GM12864 (cell line): ENCODE measurements at places on chromosomes 3 and 15.

DNA sequence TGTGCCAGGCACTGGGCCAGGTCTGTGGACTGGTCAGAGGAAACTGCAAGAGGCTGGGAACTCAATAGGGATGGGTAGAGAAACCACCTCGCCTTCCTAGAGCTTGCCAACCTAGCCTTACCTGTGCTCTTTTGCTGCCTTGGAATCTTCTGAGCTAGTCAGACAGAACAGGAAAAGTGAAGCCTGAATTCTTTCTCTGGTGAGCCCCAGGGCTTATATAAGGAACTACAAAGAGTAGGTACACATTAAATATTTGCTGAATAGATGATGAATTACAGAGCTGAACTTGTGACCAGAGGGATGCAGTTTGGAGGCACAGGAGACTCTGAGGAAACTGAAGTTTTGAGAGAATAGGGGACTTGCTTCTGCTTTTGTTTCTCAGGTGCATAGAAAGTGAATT is 15.6 kb upstream of the FBXW12 start:
- DNase-seq: no peak

DNA sequence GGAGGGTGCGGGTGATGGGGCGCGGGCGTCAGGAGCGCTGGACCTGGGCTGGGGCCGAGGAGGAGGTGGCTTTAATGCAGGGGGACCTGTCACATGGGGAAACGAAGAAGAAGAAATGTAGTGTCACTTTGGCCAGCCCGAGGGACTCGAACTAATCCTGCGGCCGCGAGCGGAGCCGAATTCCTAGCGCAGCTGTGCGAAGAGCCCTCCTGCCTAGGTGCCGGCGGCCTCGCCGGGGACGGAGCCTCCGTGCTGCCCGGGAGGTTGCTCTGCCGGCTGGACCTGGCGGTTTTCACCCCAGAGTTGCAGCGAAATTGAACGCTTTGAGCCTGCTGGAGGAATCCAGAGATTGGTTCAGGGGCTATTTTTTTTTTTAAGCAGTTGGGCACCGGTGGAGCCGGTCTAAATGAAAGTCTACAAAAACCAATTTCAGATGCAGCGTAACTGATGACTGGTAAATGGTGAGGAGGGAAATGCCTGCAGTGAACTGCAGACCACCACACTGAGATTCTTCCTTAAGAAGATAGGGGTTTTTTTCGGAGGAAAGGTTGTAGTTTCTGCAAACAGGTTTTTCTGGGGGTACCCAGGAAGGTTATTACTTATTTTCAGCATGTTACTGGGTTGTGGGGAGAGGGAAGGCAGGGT is 662 bp downstream of the TMEM108 start:
- no peak for DNase-seq

- DNase-seq: no peak
Measured at GRCh38 chr3:195219351-195220230, 51.4 kb downstream of the XXYLT1 start.

GRCh38 chr3:140627756-140628155 is 50.1 kb upstream of the TRIM42 start:
- DNase-seq: no peak

DNA sequence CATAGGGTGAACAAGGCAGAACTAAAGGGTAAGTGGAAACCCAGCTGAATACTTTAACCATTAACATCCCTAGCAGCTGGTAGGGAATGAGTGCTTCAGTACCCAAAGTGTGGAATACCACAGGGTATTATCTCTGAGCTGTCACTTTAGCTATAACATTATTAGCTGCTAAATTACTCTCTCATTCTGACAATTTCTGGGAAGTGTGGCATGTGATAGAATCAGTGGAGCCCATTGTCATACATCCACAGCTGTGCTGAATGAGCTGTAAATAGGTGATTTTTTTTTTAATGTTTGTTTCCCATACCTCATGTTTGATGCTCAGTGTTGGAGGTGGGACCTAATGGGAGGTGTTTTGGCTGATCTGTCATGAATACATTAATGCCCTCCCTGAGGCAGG is 894.3 kb downstream of the DIPK2A start:
- DNase-seq: no peak

GRCh38 chr3:90069748-90070147 is 962.3 kb downstream of the EPHA3 start:
- no peak for DNase-seq

DNA sequence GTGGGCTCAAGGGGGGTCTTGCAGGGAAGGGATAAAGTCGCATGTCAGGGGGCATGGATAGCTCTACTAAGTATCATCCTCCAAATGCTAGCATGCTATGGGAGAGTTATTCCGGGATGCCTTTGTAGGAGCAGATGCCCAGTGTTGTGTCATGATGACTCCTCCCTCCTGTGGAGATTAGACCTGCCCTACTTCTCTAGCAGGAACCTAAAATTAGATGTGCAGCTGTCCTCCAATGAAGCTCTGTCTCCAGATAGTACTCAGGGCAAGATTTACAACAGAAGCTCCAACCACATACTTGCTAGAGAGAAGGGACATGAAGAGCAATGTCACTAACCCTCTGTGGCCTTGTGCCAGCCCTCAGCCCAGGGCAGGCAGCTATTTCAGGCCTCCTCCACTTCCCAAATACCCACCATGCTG is 82.5 kb downstream of the AGBL1 start:
- DNase-seq: no peak

DNA sequence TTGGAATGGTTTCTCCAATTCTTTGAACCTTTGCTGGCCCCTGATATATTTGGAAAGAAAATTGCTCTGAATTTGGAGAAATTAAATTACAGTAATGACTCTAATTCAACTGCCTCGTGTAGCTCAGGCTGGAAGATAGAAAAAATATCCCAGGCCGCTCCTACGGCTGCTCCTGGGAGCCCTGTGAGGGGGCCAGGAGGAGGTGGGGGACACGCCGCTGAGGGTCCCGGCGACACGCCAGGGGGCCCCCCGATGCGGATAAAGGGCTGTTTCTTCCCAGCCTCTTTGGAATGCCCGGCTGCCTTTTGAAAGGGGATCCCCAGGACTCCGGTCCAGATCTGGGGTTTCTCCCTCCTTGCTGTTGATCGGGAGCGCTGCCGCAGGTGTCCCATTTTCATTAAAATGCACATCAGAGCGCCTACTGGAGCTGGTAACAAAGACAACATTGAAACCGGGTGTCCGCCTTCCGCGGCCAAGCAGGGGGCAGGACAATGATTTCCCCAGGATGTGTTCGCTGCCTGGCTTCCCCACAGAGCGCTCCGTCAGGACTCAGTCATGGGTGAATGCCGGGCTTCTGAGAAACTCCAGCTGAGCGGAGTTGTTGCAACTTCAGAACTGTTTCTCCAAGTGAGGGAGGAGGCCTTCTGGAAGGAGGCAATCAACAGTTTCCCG is 200.1 kb upstream of the KBTBD8 start:
- DNase-seq: no peak

DNA sequence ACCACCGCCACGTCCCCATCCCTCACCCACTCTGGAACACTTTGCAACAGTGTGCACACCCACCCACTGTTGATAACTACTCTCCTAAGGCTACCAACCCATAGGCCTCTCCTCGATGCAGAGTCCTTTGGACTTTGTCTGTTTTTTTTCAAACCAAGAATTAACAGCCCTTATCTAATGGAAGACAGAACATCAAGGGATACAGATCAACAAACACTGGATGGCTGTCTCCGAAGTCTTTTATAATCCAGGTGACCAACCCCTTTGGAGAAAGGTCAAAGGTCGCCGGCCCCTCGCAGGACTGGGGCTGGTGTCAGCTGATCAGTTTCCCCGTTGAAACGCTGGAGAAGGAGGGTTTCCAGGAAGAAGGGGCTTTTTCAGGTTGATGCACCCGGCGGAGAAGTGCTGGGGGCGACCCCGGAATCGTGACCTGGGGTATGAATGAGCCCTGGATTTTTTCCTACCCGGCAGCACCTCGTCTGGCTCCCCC is 532 bp downstream of the B4GALT4 start:
- no peak for DNase-seq

GRCh38 chr3:184388936-184389230 is 9.0 kb downstream of the CHRD start:
- no peak for DNase-seq

DNA sequence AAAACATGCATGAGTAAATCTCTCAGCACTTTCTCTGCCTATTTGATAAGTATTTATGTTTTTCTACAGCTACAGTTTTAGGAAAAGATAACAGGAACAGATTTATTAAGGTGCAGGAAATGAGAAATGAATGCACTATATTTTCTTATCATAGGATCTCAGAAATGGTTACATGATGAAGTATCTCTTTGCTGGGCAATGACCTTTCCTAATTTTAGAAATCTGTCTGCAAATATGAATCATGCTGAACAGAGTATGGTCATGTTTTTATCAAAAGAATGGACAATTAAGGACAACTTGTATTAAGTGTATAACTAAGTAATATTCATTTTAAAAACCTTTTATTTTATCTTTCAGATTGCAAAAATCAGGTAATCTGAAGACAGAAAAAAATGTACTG is 53.8 kb upstream of the SPPL2A start:
- no peak for DNase-seq

DNA sequence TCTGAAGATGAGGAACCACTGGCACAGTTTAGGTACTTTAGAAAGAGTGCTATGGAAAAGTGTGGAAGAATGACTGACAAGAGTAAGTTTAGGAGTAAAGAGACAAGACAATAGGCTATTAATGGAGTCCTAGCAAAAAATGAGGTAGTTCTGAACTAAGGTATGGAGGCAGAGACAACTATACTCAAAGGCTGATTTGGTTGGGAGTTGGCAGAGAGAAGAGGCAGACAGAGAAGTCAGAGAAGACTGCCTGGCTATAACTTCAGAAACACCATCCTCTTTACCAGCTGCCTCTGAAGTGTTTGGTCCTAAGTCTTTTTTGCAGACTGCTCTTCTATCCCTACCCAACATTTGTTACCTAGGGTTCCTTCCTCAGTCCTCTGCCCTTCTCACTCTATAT is 19.2 kb downstream of the DYNC1LI1 start:
- DNase-seq: no peak

- DNase-seq: no peak
Measured at GRCh38 chr15:90211440-90212143, 10.5 kb downstream of the SEMA4B start.

DNA sequence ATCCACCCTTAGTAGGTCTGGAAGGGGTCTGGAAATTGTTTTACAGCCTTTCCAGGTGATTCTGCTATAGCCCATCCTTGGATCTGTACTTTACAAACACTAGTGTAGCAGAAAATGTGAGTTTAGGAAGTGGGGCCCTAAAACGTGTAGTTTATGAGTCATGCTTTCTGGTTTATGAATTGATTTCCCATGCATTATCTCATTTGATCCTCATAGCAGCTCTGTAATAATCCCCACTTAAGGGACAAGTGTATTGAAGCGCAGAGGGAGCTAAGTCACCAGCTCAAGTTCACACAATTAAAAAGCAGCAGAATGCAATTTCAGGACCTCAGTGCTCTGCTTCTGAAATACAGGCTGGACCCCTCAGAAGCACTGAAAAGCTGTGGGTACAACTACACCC is 22.7 kb upstream of the STARD5 start:
- DNase-seq: no peak
